ENCODE measurements at places on chromosomes 5 and 9. TPM values are rescaled to one million over a fixed set of nuclear protein-coding genes. Genes with fewer than 3 reads are reported as not detected.

GPR150 gene
- total RNA-seq, result not detected

OCLN gene
- 4.3 TPM for total RNA-seq

ADAMTS12 gene
- total RNA-seq, result 0.54 TPM

BHMT gene
- total RNA-seq, result 20.4 TPM

DNA sequence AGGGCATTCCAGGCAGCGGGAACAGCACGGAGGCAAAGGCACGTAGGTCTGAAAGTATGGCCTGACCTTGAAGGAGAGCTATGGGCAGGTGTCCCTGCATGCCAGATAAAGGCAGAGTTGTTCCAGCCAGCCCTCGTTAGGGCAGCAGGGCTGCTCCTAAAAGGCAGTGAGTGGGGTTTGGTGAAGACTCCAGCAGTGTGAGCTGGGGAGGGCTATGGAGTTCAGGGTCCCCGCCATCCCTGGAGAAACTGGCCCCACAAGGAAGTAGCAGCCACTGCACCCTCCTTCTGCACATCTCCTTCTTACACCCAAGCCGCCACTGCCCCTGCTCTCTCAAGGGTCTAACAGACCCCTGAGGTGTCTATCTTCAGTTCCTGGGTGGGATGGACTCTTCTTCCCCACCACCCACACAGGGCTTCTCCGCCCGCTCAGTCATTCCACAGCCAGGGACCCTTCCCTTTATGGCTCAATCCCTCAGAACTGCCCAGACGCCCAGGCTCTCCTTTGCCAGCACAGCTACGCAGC lies 1.4 kb downstream of the AKNA start:
- H3K4me1 ChIP-seq, result peaks cover 44% of the 10 kb centered on the region
- H3K4me3 ChIP-seq, result peak overlapping the region; percentile 55
- no peaks in the 10 kb centered on the region for H3K36me3 ChIP-seq
- H3K27me3 ChIP-seq, result peaks cover 1% of the 10 kb centered on the region
- peak overlapping the region; percentile 48 for H3K27ac ChIP-seq

- peaks cover 5% of the 10 kb centered on the region for H3K36me3 ChIP-seq
- H3K4me3 ChIP-seq, result no peak overlapping the region
- H3K4me1 ChIP-seq, result peaks cover 12% of the 10 kb centered on the region
- no peak overlapping the region for H3K27ac ChIP-seq
- no peak for DNase-seq
Observed at GRCh38 chr5:14341571-14342230, 198.6 kb downstream of the TRIO start.

DNA sequence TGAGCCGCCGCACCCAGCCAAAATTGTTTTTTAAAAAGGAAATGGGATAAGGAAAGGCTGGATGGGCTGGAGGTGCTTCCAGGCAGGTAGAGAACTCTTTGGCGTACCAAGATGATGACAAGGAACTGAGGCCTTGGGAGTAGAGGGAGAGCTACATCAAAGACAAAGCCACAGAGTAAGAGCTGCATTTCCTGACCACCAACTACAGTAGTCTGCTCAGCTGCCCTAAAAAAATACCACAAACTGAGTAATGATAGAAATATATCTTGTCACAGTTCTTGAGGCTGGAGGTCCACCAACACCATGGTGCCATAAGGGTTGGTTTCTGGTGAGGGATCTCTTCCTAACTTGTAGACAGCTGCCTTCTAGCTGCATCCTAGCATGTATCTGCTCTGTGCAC lies 8.2 kb downstream of the OR1K1 start:
- H3K36me3 ChIP-seq, result peaks cover 5% of the 10 kb centered on the region
- no peak overlapping the region for H3K27ac ChIP-seq
- H3K4me1 ChIP-seq, result no peaks in the 10 kb centered on the region

- peaks cover under 1% of the 10 kb centered on the region for H3K4me1 ChIP-seq
- DNase-seq, result no peak
- H3K27ac ChIP-seq, result no peak overlapping the region
- peaks cover 9% of the 10 kb centered on the region for H3K27me3 ChIP-seq
- H3K36me3 ChIP-seq, result peaks cover 1% of the 10 kb centered on the region
Observed at GRCh38 chr9:136771907-136772415, 7.6 kb upstream of the LCN15 start.

DNA sequence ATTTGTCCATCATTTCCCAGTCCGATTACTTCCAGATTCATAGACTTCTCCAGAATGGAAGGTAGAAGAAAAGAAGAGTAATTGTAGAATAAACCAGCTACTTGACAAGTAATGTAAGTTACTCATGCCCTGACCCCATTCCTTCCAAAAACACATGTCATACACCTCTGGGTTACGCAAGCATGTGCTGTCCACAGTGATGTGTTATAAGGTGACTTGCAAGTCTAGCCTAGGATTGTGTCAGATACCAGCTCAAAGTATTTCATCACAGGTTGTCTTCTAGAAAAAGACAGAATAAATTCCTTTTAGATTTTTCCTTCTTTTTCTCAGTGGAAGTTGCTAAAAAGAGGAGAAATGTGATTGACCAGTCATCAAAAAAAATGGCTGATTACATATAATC lies 8.0 kb upstream of the TLR4 start:
- peaks cover 5% of the 10 kb centered on the region for H3K36me3 ChIP-seq
- H3K4me3 ChIP-seq, result no peak overlapping the region
- H3K4me1 ChIP-seq, result peaks cover 6% of the 10 kb centered on the region

DNA sequence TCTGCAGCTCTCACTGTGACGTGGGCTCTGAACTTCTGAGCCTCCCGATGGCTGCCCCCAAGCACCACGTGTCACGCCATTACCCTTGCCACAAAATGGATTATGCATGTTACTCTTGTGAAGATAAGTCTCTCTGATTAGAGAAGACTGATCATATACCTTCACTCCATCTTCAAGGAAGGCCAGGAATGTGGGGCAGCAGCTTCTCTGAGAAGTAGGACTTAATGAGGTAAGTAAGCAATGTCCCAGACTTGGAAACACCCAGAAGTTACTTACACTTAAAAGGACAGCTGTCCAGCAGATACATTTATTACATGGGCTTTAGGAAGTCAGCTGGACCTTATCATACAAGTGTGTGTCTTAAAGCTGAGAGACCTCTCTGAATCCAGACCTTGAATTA lies 155.0 kb downstream of the FGF1 start:
- H3K27me3 ChIP-seq, result no peaks in the 10 kb centered on the region
- H3K27ac ChIP-seq, result no peak overlapping the region
- no peaks in the 10 kb centered on the region for H3K36me3 ChIP-seq
- no peak overlapping the region for H3K4me3 ChIP-seq

DNA sequence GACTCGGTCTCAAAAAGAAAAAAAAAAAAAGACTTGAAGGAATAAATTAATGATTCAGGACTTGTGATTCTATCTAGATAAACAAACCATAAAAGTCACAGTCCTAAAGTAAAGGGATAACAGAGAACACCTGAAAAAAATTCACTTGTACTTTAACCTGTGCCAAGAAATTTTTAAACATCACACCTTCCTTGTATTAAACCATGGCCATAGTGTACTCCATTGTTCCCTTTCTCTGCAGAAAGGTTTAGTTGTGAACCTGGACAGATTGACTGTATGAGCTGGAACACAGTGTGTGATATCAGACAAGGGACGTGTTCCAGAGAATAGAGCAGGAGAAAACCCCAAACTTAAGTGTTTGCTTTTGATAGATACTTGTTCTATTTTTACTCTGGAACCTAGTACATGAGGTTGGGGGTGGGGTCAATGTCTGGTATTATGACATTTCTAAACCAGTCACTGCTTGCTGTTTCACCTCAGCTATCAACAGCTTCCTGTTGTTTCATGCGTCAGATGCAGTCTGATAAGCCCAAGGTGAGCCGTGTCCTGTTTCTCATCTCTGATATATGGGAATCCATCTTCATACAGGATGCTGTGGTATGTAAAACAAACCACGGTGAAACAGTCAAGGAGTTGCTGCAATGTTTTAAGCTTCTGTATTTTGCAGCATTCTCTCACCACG lies 62.5 kb upstream of the ITGA1 start:
- no peaks in the 10 kb centered on the region for H3K27me3 ChIP-seq
- DNase-seq, result no peak
- no peak overlapping the region for H3K4me3 ChIP-seq

GRCh38 chr5:149210225-149210624 lies 61.4 kb upstream of the AFAP1L1 start:
- peaks cover 43% of the 10 kb centered on the region for H3K4me1 ChIP-seq
- H3K27ac ChIP-seq, result no peak overlapping the region
- H3K4me3 ChIP-seq, result no peak overlapping the region

GRCh38 chr9:97557606-97558095 lies 56.2 kb downstream of the TMOD1 start:
- peaks cover 9% of the 10 kb centered on the region for H3K4me1 ChIP-seq
- peaks cover 6% of the 10 kb centered on the region for H3K27me3 ChIP-seq
- peak; percentile 30 for DNase-seq
- H3K36me3 ChIP-seq, result no peaks in the 10 kb centered on the region
- H3K4me3 ChIP-seq, result no peak overlapping the region
- H3K27ac ChIP-seq, result no peak overlapping the region

DNA sequence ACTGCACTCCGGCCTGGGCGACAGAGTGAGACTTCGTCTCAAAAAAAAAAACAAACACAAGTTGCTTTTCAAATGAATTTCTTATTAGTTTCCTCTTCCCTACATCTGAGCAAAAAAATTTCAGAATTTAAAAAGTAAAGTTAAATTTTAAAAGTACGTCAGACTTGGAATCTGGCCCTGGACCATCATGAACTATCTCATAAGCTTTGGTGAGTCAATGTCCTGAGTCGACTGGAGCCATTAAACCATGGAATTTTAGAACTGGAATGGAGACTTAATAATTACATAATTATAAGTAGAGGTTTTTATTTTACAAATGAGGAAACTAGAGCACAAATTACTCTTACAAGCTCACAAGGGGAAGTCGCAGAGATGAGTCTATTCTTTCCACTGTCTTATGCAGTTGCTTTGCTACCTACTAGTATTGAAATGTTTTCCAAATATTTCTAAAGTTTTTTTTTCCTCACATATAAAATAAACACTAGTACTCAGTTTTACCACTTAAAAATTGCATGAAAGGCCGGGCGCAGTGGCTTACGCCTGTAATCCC lies 98.0 kb upstream of the ZNF608 start:
- H3K27me3 ChIP-seq, result peaks cover 1% of the 10 kb centered on the region
- no peak overlapping the region for H3K27ac ChIP-seq
- H3K36me3 ChIP-seq, result peaks cover 4% of the 10 kb centered on the region

DNA sequence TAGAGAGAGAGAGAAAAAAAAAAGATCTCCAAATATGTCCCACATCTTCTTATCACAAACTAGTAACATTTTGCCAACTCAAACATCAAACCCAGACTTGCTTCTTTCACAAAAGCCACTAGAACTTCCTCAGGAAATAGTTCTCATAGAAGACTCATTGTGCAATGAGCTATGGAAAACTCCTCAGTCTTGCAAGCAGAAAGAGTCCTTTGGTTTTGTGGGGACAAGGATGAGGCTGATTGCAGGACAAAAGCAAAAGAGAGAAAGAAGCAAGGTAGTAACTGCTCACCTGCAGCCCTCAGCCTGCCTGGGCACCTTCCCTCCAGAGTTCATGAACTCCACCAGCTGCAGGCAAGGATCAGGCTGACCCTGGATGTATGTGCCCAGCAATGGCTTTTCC lies 399.0 kb downstream of the IRX1 start:
- H3K4me1 ChIP-seq, result peaks cover 7% of the 10 kb centered on the region
- H3K4me3 ChIP-seq, result no peak overlapping the region
- H3K36me3 ChIP-seq, result peaks cover 7% of the 10 kb centered on the region
- no peak overlapping the region for H3K27ac ChIP-seq
- H3K27me3 ChIP-seq, result peaks cover 4% of the 10 kb centered on the region

GRCh38 chr9:86354818-86355309 lies 654 bp upstream of the TUT7 start:
- peak overlapping the region; percentile 36 for H3K27ac ChIP-seq
- H3K4me3 ChIP-seq, result peak overlapping the region; percentile 90
- peaks cover 7% of the 10 kb centered on the region for H3K27me3 ChIP-seq
- H3K36me3 ChIP-seq, result no peaks in the 10 kb centered on the region
- H3K4me1 ChIP-seq, result peaks cover 10% of the 10 kb centered on the region

GRCh38 chr5:124538191-124538590 lies 208.2 kb downstream of the ZNF608 start:
- no peak overlapping the region for H3K27ac ChIP-seq
- peaks cover 2% of the 10 kb centered on the region for H3K27me3 ChIP-seq
- H3K4me3 ChIP-seq, result no peak overlapping the region
- no peak for DNase-seq
- H3K4me1 ChIP-seq, result no peaks in the 10 kb centered on the region

DNA sequence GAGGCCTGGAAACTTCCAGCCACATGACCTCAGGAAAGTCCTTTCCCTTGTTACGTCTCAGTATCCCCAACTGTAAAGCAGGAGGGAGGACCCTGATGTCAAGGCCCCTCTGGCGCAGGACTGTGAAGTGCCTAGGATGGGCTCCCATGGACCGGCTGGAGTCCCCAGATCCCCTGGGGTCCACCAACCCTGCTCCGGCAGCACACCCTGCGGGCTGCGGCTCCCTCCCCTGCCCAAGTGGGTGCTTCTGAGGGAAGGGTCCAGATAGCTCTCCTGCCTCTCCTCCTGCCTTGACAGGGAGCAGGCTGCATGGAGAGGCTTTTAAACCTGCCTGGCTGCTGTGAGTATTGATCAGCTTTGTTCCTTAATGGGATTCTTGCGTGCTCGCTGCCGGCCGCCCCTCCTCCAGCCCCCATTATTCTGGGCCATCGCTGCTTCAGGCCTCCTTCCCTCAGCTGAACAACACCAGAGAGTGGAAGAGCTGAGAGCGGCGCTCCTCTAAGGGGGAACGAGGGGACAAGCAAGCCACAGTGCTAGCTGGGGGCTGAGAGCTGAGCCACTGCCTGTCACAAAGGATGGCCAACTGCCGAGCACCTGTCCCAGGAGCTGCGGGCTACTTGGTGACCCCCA lies 25.6 kb upstream of the NTNG2 start:
- H3K4me1 ChIP-seq, result peaks cover 22% of the 10 kb centered on the region
- peak overlapping the region; percentile 59 for H3K4me3 ChIP-seq
- H3K27me3 ChIP-seq, result no peaks in the 10 kb centered on the region
- peak overlapping the region; percentile 84 for H3K27ac ChIP-seq

- H3K4me3 ChIP-seq, result no peak overlapping the region
- H3K4me1 ChIP-seq, result peaks cover 14% of the 10 kb centered on the region
- no peak overlapping the region for H3K27ac ChIP-seq
- peaks cover 12% of the 10 kb centered on the region for H3K36me3 ChIP-seq
- H3K27me3 ChIP-seq, result no peaks in the 10 kb centered on the region
Observed at GRCh38 chr5:95808013-95808685, 14.4 kb downstream of the GLRX start.
